ENCODE measurements at places on chromosomes 1 and 21. TPM values are rescaled to one million over a fixed set of nuclear protein-coding genes. Genes with fewer than 3 reads are reported as not detected.
A peak's percentile ranks its signal among the peaks of the same experiment; 100 is the strongest.

GRCh38 chr1:7366286-7366954 lies 404.7 kb upstream of the VAMP3 start:
- no peak for DNase-seq

DNA sequence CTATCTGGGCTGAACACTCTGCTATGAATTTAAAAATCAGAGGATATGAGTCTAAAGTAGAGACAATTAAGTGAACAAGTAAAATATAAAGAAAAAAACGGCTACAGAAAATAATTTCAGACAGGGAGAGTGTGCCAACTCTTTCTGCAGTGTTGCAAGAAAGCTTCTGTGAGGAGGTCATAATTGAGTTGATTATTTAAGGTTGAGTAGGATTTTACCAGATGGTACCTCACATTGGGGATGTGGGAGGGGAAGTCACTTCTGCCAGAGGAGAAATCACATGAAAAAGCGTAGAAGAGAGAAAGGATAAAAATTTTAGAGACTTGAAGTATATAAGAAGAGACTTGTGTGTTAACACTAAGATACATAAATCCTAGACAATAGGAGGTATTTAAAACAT lies 238.0 kb upstream of the NCAM2 start:
- no peak for DNase-seq

AMY2B gene
- 19.7 TPM for total RNA-seq

ZC3H11A gene
- 137 TPM for total RNA-seq

DNA sequence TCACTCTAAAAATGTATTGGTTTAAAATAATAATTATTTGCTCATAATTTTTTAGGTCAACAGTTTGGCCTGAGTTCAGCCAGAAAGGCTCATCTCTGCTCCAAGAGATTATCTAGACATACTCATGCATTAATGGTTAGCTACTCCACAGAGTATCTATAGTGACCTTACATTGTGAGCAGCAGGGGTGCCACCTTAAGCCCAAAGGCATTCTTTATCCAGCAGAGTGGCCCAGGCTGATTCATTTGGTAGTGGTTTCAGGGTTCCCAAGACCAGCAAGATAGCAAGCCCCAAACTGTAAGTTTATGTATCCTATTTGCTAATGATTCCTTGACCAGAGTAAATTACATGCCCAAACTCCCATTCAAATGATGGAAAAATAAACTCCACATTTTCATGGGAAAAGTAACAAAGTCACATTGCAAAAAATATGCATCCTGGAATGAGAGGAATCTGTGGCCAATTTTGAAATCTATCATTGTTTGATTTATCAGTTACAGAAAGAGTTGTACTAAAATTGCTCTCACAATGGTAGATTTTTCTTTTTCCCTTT lies 182.6 kb upstream of the KCNK2 start:
- no peak for DNase-seq

- no peak for DNase-seq
Observed at GRCh38 chr1:12170263-12170671, 3.5 kb downstream of the TNFRSF1B start.

GRCh38 chr1:101043776-101044175 lies 18.2 kb upstream of the DPH5 start:
- peak; percentile 62 for DNase-seq

GJA5 gene
- total RNA-seq: 0.87 TPM

LCE1B gene
- not detected for total RNA-seq

All from renal cortical epithelial cell (primary cell).